IPS DF 19.7 (cell line): ENCODE measurements at places on chromosomes 2 and 18.

- no peak for DNase-seq
Measured at GRCh38 chr2:152046940-152047339, 51.9 kb downstream of the CACNB4 start.

- no peak for DNase-seq
Measured at GRCh38 chr2:74385396-74385795, 5.3 kb upstream of the DCTN1 start.

- no peak for DNase-seq
Measured at GRCh38 chr2:25204190-25204838, 35.9 kb upstream of the POMC start.

DNA sequence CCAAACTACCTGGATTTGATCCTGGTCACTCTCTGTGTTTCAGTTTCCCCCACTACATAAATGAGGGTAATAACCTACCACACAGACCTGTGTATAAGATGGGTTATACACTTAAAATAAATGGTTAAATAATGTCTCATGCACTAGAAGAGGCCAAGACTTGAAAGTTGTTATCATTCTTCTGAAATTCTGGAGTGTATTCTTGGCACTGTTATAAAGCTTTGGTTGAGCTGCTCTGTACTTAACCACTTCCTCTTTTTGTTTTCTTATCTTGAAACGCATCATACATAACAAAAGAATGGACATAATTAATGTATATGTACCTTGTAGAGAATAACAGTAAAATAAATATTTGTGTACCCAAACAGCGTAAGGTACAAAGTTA, 281.0 kb downstream of the AFF3 start:
- no peak for DNase-seq

DNA sequence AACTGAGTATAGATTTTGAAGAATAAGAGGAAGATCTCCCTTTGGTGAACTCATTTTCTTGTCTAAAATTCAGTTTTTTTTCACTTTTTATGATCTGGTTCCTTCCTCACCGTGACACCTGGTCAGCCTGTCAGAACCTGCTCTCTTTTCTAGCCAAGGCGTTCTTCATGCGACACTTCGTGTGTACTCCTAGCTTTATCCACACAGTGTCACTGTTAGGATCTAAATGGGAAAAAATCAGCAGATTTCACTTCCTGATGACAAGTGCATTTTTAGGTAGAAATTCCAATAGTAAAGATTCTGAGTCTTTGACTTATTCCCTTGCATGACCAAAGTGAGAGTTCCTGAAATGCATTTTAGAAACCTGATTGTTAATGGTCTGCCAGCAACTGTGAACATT, 89.8 kb downstream of the KLHL14 start:
- no peak for DNase-seq

DNA sequence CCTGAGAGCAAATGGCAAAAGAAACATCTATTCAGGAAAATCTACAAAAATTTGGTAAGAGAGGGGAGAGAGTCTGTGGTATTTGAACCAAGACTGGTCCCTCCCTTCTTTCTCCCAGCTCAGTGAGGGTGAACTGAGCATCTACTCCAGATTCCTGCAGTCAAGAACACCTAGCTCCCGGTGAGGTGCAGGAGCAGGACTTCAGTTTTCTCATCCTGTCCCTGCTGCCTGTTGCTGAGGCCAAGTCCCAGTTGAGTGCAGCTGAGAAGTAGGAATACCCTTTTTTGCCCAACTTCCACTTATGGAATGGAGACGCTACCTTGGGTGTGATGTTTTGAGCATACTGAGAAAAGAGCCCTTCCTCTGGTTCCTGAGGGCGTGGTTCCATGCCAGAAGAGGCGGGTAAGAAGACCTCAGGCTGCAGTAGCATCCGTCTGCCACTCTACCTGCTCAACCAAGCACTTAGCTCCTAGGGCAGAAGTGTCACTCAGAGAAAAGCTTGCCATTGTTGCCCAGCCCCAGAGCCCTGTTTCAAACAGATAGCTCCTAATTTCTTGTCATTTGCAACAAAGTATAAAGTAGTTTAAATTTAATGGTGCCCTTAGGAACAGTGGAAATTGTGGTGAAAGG, 112.9 kb downstream of the SOS1 start:
- no peak for DNase-seq

GRCh38 chr2:38592951-38593350, 9.8 kb downstream of the HNRNPLL start:
- no peak for DNase-seq

- no peak for DNase-seq
Measured at GRCh38 chr18:55224086-55224625, 264.9 kb upstream of the CCDC68 start.

DNA sequence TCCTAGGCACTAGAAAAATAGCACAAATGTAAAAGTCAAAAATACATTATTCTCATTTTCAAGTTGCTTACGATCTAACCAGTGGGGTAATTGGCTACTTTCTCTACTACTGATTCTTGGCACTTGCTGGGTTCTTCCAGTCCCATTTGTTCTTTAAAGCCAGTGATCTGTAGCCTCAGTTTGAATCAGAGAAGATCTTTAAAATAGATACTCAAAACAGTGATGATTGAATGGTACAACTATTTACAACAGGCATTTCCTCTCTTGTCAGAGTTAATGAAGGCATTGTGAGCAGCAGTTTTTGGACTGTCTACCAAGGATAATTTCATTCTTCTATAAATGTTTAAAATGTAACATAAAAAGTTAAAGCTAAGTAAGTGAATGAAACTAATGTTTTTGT, 128.3 kb upstream of the FSIP2 start:
- no peak for DNase-seq
